ENCODE measurements at places on chromosomes 2 and 18.

DNA sequence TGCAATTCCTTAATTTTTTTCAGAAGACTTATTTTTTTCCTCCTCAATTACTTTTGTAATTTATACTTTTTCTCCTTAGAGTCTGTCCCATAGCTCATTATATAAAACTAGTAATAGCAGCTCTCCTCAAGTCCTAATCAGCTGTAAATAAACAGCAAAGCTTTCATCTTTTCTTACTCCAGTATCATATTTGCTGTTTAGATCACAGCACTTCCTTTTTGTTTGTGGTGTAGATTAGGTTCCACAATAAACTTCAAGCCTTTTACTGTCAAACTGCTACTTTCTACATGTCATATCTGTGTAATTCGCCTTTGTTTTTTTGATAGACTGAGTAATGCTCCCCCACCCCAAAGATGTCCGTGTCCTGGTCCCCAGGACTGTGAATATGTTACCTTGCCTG, 25.5 kb downstream of the GCG start:
- no peak for DNase-seq

DNA sequence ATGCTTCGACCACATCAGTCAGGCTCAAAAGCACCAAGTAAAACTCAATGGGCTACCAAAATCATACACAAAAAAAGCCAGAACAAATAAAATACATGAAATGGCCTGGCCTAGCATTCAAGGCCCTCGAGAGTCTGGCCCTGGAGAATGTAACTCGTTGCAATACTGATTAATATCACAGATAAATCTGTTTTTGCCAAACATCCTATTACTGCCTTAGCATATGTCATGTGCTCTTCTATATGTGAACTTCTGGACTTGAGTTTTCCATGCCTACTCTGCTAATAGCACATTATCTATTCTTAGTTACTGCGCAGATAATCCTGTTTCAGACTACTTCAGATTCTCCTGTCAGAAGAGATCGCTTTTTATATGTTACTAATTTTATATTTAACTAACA, 250.7 kb upstream of the SMAD7 start:
- DNase-seq = no peak

DNA sequence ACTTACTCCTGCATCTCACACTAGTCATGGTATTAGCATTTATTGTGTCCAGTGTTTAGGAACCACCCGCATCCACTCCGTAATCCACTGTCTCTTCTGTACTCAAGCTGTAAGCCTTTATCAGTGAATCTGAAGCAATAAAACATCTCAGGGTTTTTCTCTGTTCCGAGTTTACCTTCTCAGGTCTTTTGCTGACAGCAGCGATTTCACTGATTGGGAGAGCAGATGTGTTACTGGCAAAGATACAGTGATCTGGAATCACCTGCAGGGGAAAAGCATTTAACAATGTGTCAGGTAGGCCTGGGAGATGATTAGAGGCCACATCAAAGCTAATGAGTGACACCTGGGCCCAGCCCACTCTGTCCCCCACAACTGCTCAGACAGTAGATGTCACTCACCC, 24.6 kb downstream of the GAREM2 start:
- DNase-seq = no peak

GRCh38 chr2:174903264-174903556, 102.0 kb downstream of the CHN1 start:
- peak; percentile 7 for DNase-seq

DNA sequence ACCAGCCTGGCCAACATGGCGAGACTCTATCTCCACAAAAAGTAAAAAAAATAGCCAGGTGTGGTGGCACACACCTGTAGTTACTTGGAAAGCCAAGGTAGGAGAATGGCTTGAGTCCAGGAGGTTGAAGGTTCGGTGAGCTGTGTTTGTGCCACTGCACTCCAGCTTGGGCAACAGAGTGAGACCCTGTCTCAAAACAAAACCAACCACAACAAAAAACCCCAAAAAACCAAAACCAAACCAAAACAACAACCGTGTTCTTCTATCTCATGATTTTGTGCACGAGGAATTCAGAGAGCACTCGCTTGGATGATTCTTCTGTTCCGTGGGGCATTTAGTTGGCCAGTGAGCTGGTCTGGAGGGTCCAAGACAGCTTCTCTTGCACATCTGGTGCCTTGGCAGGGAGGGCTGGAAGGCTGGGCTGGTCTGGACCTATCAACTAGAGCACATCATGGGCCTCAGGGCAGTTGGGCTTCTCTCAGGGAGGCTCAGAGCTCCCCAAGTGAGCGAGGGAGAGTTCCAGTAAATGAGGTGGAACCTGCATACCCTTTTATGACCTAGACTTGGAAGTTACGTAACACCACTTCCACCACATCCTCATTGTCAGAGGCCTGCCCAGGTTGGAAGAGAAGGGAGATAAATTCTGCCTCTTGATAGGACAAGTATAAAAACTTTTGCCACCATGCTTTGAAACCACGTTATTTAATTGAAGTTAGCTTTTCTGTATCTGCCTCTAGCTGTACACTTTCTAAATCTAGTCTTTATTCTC, 25.2 kb downstream of the SIX2 start:
- no peak for DNase-seq

DNA sequence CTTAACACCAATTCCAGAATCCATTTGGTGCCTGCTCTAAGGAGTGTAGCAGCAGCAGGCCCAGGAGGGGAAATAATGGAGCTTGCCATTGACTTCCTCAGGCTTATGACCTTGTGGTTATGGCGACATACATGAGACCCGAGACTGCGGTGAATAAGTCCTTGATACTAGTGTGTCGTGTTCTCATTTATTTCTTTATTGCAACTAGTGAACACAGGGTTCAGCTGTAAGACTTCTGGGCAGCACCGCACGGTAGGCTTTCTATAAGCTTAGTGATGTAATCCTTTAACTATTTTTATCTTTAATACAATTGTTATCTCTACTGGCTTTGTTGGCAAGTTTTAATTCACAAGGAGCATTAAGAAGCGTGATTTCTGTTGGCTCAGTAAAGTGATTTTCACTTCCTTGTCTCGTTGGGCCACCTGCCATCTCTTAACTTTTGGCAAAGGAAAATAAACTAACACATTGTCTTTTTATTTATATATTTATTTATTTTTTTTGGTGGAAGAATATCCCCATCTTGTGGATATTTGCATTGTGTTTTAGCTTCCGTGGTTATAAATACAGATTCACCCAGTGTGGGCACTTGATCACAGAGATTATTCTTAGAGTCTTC, 139.8 kb downstream of the LTBP1 start:
- no peak for DNase-seq

GRCh38 chr2:101722864-101723263, 25.4 kb downstream of the MAP4K4 start:
- no peak for DNase-seq
